ENCODE measurements at places on chromosomes 6 and 20.
A peak's percentile ranks its signal among the peaks of the same experiment; 100 is the strongest.

GRCh38 chr6:43219814-43220213, 9.5 kb downstream of the DNPH1 start:
- no peak for DNase-seq

- DNase-seq: no peak
These were observed 38.2 kb downstream of the ELMO2 start for GRCh38 chr20:46367967-46368901.

GRCh38 chr6:14271789-14272736, 154.5 kb downstream of the CD83 start:
- no peak for DNase-seq

DNA sequence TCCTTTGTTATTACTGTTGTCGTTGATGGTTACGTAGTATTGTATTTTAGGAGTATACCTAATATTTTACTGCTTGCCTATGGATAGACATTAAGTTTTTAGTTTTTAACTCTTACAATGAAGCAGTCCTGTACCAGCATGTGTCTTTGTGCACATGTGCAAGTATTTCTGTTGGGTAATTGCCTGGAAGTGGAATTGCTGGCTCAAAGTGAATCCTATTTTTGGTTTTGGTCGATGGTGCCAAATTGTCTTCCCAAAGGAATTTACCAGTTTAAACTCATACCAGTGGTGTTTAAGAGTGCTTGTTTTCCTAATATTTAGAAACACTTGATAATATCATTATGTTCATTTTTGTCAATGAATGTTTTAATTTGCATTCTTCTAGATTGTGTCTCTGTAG, 75.5 kb downstream of the ANKS1A start:
- DNase-seq: no peak

DNA sequence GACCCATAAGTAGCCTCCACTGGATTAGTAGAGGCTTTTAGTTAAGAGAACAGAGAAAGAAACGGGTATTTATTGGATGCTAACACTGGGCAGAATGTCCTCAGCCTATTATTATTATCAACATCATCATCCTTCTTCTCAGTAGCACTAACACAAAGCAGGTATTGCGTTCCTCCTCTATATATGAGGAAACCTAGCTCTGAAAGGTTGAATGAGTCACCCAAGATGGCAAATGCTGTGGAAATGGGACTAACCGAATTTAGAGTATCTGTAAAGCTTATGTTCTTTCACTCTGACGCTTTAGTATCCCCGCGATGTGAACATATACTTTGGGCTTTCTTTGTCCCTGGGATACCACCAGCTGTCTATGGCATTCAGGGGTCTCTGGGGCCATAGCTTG, 77.0 kb downstream of the ADTRP start:
- no peak for DNase-seq

- DNase-seq: no peak
These were observed 28.1 kb downstream of the LMBRD1 start for GRCh38 chr6:69768664-69769063.

- DNase-seq: no peak
These were observed 263.9 kb upstream of the JARID2 start for GRCh38 chr6:14981960-14982359.

DNA sequence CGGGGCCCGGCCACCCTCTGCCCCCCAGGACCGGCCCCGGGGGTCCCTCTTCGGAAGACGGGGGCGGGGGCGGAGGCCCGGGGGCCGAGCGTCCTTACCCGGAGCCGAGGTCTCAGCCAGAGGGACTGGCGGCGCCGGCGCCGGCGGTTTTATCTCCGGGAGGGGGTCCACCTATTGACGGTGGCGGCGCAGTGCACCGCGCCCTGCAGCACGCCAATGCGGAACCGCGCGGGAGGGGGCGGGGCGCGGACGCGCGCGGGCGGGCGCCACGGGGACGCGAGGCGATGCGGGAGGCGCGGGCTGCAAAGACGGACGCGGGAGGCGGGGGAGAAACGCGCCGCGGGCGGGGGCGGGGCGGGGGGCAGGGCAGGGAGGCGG, at the start of gene EEF1A2:
Gene EEF1A2, minus strand, starts transcription at position 124 of the 378 bp plus-strand sequence. CDS start 1,320 bp downstream, outside the sequence.
- DNase-seq: no peak

GRCh38 chr6:163427498-163428254, 13.2 kb downstream of the QKI start:
- peak; percentile 26 for DNase-seq

DNA sequence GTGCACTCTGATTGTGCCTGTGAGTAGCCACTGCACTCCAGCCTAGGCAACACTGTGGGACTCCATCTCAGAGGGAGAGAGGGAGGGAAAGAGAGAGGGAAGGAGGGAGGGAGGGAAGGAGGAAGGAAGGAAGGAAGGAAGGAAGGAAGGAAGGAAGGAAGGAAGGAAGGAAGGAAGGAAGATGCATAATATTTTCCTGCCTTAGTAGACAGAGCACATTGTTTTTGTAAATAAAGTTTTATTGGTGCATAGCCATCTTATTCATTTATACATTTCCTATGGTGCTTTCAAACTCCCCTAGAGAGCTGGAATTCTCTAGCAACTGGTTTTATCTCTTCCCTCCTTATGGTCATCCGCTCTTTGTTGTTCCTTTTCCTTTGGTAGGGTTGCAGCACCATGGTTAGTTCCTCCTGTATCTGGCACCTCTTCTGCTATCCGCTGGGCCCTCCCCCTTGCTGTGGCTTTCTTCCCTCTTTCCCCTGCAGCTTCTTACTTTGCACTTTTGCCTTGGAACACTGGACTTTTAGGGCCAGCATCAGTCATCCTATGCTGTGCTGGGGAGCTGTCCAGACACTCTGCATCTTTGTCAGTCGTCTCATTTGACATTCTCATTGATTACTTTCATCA, 20.2 kb downstream of the GPR6 start:
- no peak for DNase-seq

GRCh38 chr20:24490598-24490997, 21.2 kb downstream of the SYNDIG1 start:
- no peak for DNase-seq

GRCh38 chr6:166084951-166085350, 82.7 kb downstream of the TBXT start:
- no peak for DNase-seq

DNA sequence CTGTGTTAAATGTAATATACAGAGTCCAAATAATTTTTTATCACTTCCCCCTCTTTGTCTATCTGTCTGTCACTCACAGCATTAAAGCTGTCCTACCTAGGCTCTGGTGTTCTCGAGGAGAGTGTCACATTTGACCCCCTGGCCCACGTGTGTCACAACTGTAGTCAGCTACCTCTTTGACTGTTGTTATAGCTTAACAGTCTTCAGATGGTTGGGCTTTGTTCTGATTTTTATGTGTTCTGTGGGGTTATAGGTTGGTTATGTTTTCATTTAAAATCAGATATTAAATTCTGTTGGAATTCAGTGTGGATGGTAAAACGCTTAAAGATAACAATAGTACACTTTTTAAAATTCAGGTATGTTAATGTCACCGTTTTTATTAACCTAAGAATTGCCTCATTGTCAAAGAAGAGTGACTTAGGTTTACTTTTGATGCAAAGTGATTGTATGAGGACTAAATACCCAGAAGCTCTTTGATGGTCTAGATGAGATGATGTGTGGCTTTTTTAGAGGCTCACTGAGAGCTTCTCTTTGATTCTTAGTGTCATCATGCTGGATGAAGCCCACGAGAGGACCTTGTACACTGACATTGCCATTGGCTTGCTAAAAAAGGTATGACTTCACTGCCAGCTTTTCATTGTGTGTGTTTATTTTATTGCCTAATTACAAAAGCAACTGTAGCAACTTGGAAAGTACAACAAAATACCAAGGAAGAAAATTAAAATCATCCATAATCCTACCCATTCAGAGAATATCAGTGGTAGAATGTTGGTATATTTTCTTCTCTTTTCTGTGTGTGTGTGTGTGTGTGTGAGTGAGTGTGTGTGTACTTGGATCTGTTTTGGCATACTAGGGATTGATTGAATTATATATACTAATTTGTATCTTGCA, 29.9 kb downstream of the DHX35 start:
- DNase-seq: no peak

- DNase-seq: no peak
These were observed 109.1 kb downstream of the PRDM1 start for GRCh38 chr6:106194949-106195921.
